ENCODE measurements at places on chromosomes 11 and 22.

DNA sequence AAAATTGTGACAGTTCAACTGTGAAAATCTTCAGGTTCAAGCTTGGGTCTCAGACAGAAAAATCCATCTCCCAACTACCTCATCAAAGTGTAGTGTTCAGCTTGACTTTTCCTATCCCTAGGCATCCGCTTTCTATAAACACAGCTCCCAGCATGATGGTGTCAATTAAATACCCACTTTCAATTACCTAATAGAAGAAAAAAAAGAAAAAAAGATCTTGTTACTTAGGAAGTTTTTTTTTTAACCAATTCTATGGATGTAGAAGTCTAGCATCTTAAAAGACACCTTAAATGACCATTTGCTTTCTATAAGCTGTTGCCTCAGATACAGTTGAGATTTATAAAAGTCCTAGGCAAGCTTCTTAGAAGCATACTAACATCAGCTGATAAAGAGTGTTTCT lies 244.1 kb upstream of the MTNR1B start:
- DNase-seq, result no peak

- no peak for DNase-seq
Observed at GRCh38 chr22:21602579-21602978, 27.2 kb downstream of the YDJC start.

- no peak for DNase-seq
Observed at GRCh38 chr11:11524436-11525061, 97.3 kb downstream of the GALNT18 start.

DNA sequence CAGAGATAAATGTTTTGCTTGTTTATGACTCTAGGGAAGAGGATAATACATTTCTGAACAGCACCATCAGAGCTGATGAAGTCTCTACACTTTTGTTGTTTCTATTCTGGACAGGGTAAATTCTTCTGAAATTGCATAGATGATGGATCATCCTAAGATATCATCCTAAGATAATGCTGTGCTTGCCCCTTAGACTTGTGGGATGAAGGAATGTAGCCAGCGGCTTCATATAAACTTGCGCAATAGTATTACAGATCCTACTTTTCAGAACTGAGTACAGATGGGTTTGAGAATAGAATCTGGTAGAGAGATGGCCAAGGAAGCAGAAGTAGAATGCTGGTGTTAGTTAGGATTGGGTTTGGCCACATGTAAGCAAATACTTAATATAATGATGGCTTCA lies 61.0 kb downstream of the NCAM1 start:
- DNase-seq, result no peak
